Sigmoid colon (tissue), 7 donors: ENCODE measurements at places on chromosomes 7 and 10. TPM values are rescaled to one million over a fixed set of nuclear protein-coding genes. Genes with fewer than 3 reads are reported as not detected.

DNA sequence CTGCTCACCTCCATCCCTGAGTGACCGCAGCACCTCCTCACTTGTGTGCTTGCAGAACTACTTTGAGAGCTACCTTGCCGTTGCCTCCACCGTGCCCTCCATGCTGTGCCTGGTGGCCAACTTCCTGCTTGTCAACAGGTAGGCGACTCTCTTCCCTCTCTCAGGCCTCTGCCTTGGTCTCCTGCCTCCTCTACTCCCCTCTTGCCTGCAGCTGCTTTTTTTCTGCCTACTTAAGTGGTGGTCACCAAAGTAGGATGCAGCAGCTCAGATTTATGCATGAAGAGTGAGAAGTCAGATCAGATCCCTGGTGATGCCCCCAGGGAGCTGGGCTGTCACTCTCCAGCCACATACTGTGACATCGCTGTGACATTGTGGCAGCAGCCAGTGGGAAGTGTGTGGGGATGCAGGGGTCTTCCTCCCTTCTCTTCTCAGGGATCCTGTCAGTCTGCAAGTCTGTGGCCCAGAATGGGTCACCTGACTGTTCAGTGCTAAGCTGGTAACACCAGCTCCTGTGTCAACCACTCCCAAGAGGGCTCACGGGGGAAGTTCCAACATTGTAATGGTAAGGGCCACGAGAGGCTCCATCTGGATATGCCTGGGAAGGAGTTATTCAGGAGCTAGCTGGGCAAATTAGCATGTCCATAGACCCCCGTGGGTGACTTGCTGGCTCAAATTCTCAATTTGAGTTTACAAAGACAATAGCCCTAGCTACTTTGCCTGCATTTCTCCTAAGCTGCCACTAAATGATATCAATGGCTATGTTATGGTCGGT, 25.3 kb downstream of the SLC29A3 start:
- no peak overlapping the region for H3K4me3 ChIP-seq
- no peak for DNase-seq
- H3K27ac ChIP-seq = no peak overlapping the region
- no peaks in the 10 kb centered on the region for H3K36me3 ChIP-seq

- no peak overlapping the region for H3K27ac ChIP-seq
- no peak overlapping the region for H3K4me3 ChIP-seq
- no peaks in the 10 kb centered on the region for H3K4me1 ChIP-seq
- no peaks in the 10 kb centered on the region for H3K27me3 ChIP-seq
- H3K36me3 ChIP-seq = no peaks in the 10 kb centered on the region
These were observed 85.5 kb downstream of the TMEM130 start for GRCh38 chr7:98784216-98784785.

GRCh38 chr10:14451341-14451740, 120.6 kb upstream of the FRMD4A start:
- H3K4me3 ChIP-seq = no peak overlapping the region
- DNase-seq = no peak

GRCh38 chr10:126777714-126778113, 107.2 kb upstream of the C10orf90 start:
- no peak for DNase-seq
- H3K4me3 ChIP-seq = no peak overlapping the region
- H3K27ac ChIP-seq = no peak overlapping the region
- no peaks in the 10 kb centered on the region for H3K4me1 ChIP-seq
- H3K27me3 ChIP-seq = no peaks in the 10 kb centered on the region

DNA sequence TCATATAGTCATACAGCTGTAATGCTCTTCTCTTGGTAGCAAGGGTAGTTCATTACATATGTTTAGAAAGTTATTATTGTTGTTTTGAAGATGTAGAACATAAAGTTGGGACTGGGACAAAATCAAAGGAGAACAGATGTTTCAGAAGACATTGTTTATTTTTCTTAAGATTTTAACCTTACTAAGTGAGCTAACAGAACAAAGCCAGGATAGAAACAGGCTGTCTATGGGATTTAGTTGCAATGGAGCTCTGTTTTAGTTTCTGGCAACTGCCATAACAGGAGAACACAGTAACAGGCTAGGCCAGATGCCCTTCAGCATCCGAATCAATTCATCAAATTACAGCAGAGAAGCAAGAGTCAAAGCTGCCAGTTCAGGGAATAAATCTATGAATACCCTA, 382.4 kb downstream of the ARL4A start:
- no peaks in the 10 kb centered on the region for H3K36me3 ChIP-seq
- DNase-seq = no peak
- H3K27me3 ChIP-seq = no peaks in the 10 kb centered on the region
- H3K4me1 ChIP-seq = no peaks in the 10 kb centered on the region
- H3K4me3 ChIP-seq = no peak overlapping the region
- no peak overlapping the region for H3K27ac ChIP-seq

DNA sequence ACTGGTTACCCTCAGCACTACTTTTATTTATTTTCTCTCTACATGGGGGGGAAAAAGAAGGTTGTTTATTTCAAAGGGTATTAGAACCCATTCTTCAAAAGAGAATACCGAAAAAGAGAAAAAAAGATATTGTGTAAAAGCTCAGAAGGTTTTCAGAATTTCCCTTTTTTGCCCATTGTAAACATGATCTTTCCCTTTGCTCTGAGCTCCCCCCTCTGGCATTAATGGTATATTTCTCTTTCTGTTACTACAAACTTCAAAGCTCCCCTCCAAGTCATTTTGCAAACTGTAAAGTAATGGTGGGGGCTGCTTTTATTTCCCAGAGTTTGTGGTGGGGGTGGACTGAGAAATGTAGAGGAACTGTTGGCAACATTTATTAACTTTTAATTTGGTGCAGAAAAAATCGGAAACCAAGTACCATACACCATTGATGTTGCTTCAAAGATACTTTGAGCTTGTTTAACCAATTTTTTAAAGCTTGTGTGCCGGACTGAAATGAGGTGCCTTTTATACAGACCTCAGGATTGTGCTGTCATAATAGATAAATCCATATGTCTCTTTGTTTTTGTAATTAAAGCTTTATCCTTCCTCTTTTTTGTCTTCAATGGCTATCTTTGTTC, 181.5 kb downstream of the EXOC4 start:
- H3K27ac ChIP-seq = no peak overlapping the region
- no peaks in the 10 kb centered on the region for H3K36me3 ChIP-seq
- no peak for DNase-seq

DNA sequence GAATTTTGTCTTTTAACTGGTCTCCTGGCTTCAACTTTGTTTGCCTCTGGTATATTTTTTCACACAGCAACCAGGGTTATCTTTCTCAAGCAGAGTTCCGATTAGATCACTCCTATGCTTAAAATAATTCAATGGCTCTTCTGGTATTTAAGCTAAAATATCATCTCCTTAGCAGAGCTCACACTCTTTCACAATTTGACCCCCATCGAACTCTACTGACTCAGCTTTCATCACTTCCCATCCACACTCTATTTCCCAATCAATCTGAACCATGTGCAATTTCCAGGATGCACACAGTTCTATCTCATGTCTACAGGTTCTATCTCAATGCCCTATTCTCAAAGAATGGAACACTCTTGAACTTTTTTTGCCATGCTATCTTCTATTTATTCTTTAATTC, 809.5 kb downstream of the GRID1 start:
- no peak overlapping the region for H3K27ac ChIP-seq
- H3K36me3 ChIP-seq = no peaks in the 10 kb centered on the region
- DNase-seq = no peak
- no peaks in the 10 kb centered on the region for H3K27me3 ChIP-seq
- no peak overlapping the region for H3K4me3 ChIP-seq
- H3K4me1 ChIP-seq = no peaks in the 10 kb centered on the region

DNA sequence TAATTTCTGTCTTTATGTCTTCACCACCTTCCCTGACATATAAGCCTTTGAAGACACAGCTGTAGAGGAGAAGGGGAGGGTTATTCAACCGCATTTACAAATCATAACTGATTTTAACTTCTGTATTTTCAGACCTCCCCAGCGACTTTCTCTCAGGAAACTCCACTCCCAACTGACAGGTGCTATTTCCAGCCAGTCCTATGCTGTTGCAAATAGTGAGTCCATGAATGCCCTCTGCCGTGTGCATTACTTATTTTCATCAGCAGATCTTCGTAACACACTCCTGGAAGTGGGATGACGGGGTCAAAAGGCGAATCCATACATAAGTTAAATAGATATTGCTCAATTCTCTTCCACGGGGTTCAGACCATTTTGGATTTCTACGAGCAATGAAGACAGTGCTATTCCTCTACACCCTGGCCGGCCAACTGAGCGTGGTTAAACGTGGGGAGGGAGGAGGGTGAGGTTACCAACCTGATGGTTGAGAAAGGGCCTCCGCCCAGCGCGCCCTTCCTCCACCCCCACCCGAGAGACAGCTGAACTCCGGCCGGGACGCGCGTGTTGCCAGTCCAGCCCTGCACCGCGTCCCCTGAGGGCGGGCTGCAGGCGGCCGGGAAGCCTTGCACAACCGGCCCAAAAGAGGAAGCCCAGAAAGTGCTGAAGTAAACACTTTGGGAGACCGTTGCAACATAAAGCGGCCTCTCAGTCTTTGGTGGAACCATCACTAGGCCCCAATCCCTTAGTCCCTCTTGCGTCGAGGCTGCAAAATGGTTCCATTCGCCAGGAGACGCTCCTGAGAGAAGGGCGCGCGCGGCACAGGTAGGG, at the start of gene APBB1IP:
Gene APBB1IP (plus strand): TSS at position 705 of the 825 bp plus-strand sequence. CDS start 53,986 bp downstream, outside the sequence.
- peak; percentile 88 for DNase-seq
- no peak within 1 kb of the TSS for H3K4me3 ChIP-seq
- peak within 1 kb of the TSS; percentile 67 for H3K27ac ChIP-seq
- peaks cover 7% of the 10 kb centered on the region for H3K4me1 ChIP-seq

DNA sequence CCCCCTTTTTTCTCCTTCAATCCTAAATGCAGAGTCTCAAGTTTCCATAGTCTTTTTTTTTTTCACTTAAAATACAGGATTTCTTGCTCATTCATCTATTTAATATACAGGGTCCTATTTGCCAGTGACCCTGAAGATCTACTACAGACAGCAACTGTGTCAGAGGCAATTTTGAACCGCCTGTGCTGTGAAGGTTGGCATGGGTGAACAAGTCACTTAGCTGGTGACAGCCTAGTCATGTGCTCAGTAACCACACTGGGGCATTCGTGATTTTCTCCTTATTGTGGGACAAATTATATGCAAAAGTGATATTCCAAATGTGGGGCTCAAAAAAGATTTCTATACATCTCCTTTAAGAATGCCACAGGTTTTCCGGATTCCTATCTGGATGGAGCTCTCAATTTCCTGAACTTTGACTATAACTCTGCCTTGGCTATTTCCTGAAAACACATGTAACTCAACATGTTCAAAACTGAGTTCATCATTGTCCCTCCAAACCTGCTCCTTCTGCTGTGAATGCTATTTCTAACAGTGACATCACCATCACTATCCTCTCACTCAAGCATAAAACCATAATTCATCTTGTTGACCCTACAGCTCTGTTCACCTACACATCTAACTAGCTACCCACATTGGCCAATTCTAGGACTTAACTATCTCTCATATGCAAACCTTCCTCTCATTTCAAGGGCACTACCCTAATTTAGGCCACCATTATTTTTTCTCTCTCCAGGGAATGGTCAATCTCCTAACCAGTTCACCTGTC, 36.7 kb downstream of the CDK6 start:
- H3K27me3 ChIP-seq = no peaks in the 10 kb centered on the region
- DNase-seq = no peak
- H3K4me1 ChIP-seq = no peaks in the 10 kb centered on the region
- no peaks in the 10 kb centered on the region for H3K36me3 ChIP-seq
- H3K4me3 ChIP-seq = no peak overlapping the region

DNA sequence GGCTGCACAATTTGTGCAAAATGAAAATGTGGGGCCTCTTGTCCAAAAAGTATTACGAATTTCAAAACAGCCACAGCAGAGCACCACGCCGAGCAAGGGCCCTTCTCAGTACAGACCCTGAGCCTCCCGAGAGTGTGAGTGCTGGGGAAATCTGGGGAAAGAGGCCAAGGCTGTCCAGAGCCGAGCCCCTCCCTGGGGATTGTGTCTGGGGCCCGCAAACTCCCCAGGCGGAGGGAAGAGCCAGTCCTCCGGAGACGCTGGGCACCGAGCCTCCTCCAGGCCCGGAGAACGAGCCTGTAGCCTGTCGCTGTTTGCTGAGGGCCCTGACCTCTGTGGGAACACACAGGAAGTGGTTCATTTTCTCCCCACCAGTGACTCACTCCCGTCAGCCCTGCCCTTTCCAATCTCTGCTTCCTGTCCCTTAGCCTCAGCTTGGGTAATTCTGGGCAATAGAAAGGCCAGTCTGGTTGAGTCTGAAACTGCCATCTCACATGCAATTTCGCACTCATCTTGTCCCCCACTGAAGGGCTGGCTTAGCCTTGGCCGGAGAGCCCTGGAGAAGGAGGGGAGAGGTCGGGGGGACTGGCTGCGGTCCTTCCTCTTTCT, 19.5 kb upstream of the GNA12 start:
- peak; percentile 94 for DNase-seq
- H3K27me3 ChIP-seq = no peaks in the 10 kb centered on the region
- peak overlapping the region; percentile 74 for H3K27ac ChIP-seq
- H3K4me3 ChIP-seq = peak overlapping the region; percentile 9
- no peaks in the 10 kb centered on the region for H3K36me3 ChIP-seq

GRCh38 chr10:7529638-7530037, 118.8 kb upstream of the SFMBT2 start:
- H3K36me3 ChIP-seq = no peaks in the 10 kb centered on the region
- peak; percentile 75 for DNase-seq
- H3K27ac ChIP-seq = no peak overlapping the region
- H3K27me3 ChIP-seq = no peaks in the 10 kb centered on the region
- peaks cover 8% of the 10 kb centered on the region for H3K4me1 ChIP-seq

- no peak overlapping the region for H3K4me3 ChIP-seq
- no peaks in the 10 kb centered on the region for H3K27me3 ChIP-seq
- DNase-seq = no peak
- no peaks in the 10 kb centered on the region for H3K36me3 ChIP-seq
- H3K4me1 ChIP-seq = no peaks in the 10 kb centered on the region
These were observed 49.1 kb upstream of the CDC14C start for GRCh38 chr7:48875045-48875916.

GRCh38 chr7:123437447-123437995, 96.9 kb downstream of the IQUB start:
- H3K27ac ChIP-seq = no peak overlapping the region
- no peaks in the 10 kb centered on the region for H3K36me3 ChIP-seq
- H3K4me3 ChIP-seq = no peak overlapping the region
- H3K4me1 ChIP-seq = no peaks in the 10 kb centered on the region
- DNase-seq = no peak
- no peaks in the 10 kb centered on the region for H3K27me3 ChIP-seq

The VAX1 gene
- not detected for total RNA-seq

The TMEM140 gene
- 29.6 TPM for total RNA-seq

The SUPV3L1 gene
- total RNA-seq = 26.3 TPM

The DENND2A gene
- 38.8 TPM for total RNA-seq

The TUBAL3 gene
- total RNA-seq = not detected

The TDRD1 gene
- 0.28 TPM for total RNA-seq

The HOXA2 gene
- 3.0 TPM for total RNA-seq
